Hematopoietic multipotent progenitor cell treated with erythropoietin and hydrocortisone succinate and interleukin-3 and kit ligand, for 8 days (in vitro differentiated cells): ENCODE measurements at places on chromosomes 4 and X.

- peak; percentile 46 for DNase-seq
These were observed 33.1 kb downstream of the PDK3 start for GRCh38 chrX:24498181-24498580.

GRCh38 chr4:38213083-38213805 is 253.0 kb downstream of the PTTG2 start:
- no peak for DNase-seq

GRCh38 chrX:43450355-43450754 is 205.7 kb upstream of the MAOA start:
- no peak for DNase-seq

DNA sequence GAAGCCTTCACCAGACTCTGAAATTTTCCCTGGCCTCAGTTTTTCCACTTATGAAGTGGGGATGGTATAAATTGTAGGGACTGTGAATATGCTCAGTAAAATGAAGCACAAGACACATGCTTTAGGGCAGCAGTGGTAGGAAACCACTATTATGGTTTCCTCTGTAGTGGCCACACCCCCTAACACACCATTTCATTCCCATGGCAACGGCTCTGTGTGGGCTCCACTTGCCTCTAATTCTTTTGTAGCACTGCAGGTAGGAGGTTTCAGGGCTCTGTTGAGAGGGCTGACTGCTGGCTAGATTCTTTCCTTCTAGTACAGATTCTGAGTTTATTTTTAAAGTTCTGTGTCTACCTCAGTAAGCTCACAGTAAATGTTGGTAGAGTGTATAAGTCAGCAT is 3.5 kb upstream of the VMA21 start:
- peak; percentile 27 for DNase-seq

DNA sequence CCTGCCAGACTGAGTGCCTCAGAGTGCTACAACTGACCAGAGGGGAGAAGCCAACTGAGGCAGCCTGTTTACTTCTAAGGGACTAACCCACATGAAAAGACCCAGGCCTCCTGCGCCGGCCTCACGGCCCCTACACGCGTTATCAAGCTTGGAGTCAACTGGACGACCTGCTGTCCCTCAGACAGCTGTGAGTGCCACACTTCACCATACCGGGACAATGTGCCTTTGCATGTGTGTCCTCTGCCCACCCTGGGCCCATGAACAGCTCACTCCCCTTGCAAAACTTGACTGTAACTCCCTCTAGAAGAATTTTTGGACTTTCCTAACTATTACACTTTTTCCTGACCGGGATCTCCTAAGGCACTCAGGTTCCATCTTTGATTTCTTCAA is 1.8 kb downstream of the NOP14 start:
- peak; percentile 63 for DNase-seq

DNA sequence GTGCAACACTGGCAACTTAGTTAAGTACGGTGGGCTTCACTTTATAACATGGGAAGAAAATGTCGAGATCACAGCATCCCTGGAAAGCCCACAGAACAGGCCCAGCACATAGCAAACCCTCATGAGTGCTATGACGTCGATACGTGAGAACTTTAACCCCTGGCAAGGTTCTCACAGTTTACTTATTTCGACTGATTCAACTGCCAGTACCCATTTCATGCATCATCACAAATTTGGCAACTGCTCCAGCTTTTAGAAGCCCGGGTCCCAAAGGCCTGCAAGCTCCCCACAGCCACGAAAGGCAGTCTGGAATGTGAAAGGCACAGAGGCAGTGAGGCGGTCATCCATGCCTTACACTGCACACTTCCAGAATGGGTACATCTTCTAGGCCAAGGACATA is 41.2 kb downstream of the RELL1 start:
- DNase-seq, result no peak
